EH (cell line): ENCODE measurements at places on chromosomes 1 and 21.

- peak; percentile 35 for DNase-seq
Measured at GRCh38 chr1:185961664-185962063, 227.5 kb downstream of the HMCN1 start.

GRCh38 chr1:208737922-208738321, 493.7 kb upstream of the PLXNA2 start:
- DNase-seq: no peak

DNA sequence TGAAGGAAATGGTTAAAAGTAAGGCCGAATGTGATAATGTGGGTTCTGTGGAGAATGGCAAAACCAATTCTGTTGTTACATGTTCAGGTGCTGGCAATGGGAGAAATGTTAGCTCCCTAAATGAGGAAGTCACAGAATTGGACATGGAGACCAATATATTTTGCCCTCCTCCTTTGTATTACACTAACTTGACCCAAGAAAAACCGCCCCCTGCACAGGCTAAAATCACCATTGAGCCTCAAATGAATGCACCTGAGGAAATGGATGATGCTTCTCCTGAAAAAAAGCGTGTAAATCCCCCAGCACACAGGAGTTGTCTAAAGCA, 932 bp downstream of the MAP10 start:
- DNase-seq: no peak

DNA sequence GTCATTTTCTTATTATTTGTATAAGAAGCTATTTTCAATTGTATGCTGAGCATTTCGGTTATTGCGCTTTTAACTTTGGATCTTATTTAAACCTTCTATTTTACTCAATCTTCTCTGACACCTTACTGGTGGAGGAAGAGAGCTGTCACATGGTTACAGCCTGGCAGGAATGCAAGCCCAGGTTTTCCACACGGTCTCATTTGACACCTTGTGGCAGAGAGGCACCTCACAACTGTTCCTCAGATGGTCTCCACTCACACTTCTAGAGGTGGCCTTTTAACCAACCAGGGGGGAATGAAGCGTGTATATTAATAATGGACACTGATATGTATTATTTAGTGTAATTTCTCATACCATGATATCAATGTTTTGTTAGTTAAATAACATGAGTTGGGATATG, 9.6 kb downstream of the OR2T33 start:
- DNase-seq: no peak

DNA sequence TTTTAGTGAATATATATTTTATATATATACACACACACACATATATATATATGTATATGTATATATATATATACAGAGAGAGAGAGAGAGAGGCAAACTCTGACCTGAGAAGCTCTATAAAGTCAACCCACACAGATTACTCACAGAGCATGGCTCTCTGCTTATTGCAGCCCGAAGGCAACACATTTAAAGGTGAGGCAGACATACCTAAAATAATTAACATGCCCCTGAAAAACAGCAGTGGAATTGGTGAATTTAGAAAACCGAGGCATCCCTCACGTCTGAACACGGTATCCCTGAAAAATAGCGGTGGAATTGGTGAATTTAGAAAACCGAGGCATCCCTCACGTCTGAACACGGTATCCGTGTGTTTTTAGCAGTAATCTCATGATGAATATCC, 228.2 kb downstream of the KIF26B start:
- DNase-seq: no peak

- DNase-seq: no peak
Measured at GRCh38 chr1:165387505-165387904, 31.0 kb upstream of the LMX1A start.

GRCh38 chr21:45266518-45267389, 20.9 kb downstream of the POFUT2 start:
- DNase-seq: peak; percentile 46

DNA sequence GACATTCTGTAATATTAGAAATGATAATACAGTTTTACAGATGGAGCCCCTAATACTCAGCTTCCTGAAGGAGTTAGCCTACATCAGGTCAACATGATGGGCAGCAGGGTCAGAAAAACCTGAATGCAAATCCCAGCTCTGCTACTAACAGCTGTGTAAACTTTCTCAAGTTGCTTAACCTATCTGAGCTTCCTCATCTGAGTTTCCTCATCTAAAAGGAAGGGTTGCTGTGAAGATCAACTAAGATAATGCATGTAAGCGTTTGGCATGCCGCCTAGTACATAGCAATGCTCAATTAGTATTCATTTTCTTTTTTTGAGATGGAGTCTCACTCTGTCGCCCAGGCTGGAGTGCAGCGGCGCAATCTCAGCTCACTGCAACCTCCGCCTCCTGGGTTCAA, 18.4 kb upstream of the DESI2 start:
- no peak for DNase-seq

- DNase-seq: no peak
Measured at GRCh38 chr1:68571454-68572235, 74.8 kb upstream of the DEPDC1 start.

DNA sequence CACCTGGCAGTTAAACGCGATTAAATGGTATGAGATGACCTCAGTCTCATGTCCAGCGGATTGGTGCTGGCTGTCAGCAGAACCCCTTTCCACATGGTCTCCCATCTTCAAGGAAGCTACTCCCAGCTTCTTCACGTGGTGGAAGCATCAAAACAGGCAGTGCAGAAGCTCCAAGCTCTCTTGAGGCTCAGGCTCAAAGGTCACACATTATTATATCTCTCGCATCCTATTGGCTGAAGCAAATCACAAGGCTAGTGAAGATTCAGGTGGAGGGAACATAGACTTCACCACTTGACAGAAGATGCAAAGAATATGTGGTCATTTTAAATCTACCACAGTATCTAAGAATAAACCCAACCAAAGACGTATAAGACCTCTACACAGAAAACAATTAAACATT, 181.9 kb downstream of the VPS13D start:
- no peak for DNase-seq

DNA sequence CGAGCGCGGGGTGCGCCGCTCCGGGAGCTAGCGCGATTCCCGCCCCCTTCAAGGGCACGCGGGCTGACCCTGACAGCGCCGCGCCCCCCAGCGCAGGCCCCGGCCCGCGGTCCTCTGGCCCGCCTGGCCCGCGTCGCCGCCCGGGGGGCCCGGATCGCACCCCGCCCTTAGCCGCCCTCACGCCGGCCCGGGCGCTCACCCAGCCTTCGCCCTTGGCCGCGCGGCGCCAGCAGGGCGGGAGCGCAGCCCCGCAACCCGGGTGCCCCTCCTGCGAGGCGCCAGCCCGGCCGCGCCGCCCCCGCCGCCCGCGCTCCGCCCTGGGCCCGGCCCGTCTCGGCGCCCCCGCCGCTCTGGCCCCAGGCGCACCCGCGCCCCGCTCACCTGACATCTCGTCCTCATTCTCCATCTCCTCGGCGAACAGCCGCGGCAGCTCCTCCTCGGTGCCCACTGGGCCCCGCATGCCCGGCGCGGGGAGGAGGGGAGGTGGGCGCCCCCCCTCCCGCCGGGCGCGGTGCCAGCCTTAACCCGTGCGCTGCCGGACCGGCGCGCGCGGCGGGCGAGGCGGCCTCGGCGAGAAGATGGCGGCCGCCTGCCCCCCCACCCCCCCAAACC, 451 bp downstream of the CHD5 start:
- DNase-seq: no peak

- no peak for DNase-seq
Measured at GRCh38 chr1:4396551-4396950, 257.9 kb upstream of the AJAP1 start.

- no peak for DNase-seq
Measured at GRCh38 chr21:33949516-33950430, 34.2 kb upstream of the ATP5PO start.

GRCh38 chr1:227788271-227789083, 27.0 kb upstream of the PRSS38 start:
- no peak for DNase-seq

DNA sequence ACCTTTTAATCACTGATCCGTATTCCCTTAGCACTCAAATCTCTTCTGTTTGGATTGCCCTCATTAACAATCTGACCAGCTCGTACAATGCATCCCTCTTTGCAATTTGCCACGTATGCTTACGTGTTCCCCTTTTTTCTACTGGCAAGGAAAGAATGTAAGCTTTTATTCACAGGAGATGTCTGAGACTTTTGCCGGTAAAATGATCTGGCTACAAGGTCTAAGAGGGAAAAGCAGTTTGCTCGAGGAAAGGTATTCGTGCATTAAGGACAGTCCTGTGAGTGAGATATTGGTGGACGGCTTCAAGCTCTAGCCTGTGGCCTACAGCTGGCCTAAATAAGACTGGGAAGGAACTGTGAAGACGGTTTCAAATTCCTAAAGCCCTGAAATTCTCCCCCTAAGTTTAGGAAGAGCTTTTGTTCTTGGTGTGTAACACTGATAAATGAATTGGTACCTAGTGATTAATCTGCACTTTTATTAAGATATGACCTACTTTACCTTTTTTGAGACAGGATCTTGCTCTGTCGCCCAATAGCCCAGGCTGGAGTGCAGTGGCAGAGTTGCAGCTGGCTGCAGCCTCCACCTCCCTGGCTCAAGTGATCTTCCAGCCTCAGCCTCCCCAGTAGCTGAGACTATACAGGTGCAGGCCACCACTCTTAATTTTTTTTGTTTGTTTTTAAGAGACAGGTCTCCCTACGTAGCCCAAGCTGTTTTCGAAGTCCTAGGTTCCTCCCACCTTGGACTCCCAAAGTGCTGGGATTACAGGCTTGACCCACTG, 895 bp upstream of the UBR4 start:
- DNase-seq: peak; percentile 37

DNA sequence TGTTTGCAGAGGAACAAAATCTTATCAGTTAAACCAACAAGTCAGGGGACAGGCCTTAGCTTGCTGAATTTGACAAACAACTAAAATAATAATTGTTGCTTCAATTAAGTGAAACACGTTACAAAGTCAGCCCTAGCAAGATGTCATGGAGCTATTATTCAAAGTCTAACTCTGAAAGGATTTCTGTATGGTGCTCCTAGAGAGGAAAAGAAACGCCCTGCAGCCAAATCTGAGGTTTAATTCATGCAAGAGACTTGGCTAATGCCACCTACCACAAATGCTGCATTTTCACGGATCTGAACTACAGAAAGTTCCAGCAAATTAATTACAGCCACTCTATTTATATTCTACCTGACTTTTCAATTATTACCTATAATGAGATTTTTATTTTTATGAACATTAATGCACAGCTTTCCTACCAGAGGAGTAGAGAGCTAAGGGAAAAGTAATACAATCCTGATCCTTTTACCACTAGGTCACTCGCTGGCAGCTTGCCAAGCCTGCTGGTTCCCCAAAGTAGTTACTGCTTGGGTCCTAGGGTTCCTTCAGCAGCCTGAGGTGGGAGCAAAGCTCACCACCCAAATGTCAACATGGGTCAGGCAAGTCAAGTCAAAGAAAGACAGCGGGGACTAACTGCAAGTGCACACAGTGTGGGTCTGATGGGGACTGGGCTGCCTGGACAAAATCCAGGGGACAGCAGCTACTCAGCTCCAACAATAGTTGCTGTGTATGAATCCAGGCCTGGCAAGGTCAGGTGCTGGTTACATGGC, 8.5 kb downstream of the COLGALT2 start:
- DNase-seq: no peak

- no peak for DNase-seq
Measured at GRCh38 chr1:239899747-239900146, 191.9 kb upstream of the FMN2 start.

DNA sequence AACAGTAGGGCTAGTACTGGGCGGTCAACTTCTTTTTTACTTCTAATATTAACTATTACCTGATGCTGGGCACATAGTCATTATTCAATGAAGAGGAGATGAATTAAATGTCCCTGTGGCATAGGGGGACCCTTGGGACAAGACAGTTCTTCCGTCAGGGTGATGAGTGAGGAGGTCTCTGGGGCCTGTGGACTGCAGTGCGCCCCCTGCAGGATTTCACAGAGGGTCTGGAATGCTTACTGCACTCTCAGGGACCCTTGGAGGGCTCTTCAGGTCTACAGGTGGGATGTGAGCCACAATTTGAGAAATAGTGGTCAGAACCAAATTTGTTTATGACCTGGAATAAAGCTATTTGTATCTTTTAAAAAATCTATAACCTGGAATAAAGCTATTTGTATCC, 149.4 kb downstream of the FAM78B start:
- DNase-seq: no peak

- DNase-seq: peak; percentile 92
Measured at GRCh38 chr1:150507912-150508864, at the start of gene ECM1. ECM1 (plus strand) TSS chr1:150508109; CDS start chr1:150508210, 101 bp downstream.

GRCh38 chr1:22197644-22198043, 54.7 kb upstream of the WNT4 start:
- no peak for DNase-seq

GRCh38 chr1:200496937-200497336, 87.1 kb upstream of the ZNF281 start:
- peak; percentile 28 for DNase-seq

DNA sequence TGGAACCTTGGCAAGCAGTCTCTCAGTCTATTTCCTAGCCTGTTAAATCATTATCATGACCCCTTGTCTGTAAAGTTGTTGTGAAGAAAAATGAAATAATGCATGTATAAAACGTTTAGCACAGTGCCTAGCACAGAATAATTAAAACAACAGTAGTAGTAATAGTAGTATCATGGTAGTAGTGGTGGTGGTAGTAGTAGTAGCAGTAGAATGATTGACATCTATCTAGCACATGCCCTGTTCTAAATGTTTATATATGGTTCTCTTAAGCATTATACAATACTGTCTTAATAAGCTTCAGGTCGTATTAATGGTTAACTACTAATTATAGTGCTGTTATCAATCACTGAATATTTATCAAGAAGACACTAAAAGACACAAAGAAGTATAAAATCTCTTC, 46.7 kb downstream of the GPR3 start:
- no peak for DNase-seq

DNA sequence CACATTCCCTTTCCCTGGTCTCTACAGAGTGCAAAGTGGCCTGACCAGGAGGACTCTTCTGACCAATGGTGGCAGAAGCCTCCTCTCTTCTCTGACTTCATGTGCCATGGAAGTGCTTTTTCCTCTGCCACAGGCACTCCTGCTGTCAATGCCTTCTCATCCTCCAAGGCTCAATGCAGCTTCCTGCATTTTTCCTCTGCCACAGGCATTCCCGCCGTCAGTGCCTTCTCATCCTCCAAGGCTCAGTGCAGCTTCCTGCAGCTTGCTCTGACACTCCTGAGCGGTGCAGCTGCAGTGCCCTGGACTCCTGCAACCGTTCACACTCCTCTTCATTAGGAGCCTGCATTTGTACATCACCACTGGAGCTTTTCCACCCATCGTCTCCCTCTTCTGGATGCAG, 4.7 kb upstream of the ADARB1 start:
- DNase-seq: peak; percentile 66
